Activated CD4-positive, alpha-beta T cell treated with anti-CD3 and anti-CD28 coated beads, Interleukin-2, amount 50 U/mL, for 4 hours (primary cell): ENCODE measurements at places on chromosomes 6 and 20.
A peak's percentile ranks its signal among the peaks of the same experiment; 100 is the strongest.

- no peak for DNase-seq
Observed at GRCh38 chr6:11628562-11628961, 91.0 kb downstream of the TMEM170B start.

DNA sequence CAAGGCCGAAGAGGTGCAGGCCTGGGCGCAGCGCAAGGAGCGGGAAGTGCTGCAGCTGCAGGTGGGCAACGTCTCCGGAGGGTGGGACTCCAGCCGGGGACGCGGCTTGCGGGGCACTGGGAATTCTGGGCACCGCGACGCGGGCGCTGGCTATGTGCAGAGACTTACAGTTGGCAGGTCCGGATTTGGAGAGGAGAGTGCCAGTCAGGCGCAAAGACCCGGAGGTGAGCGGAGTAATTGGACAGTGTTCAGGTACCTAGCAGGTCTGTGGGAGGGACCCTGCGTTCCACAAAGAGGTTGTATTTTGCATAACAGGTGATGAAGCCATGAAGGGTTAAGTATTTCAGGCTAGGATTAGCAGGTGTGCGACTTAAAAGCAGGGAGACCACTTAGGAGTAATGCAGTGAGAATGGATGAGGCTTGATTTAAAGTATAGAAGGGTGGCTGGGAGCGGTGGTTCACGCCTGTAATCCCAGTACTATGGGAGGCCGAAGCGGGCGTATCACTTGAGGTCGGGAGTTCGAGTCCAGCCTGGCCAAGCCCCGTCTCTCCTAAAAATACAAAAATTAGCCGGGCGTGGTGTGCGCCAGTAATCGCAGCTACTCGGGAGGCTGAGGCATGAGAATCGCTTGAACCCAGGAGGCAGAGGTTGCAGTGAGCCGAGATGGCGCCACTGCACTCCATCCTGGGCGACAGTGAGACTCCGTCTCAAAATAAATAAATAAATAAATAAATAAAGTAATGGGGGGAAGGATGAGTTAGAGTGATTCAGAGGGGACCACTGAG, 1.0 kb downstream of the MRPS26 start:
- no peak for DNase-seq

GRCh38 chr6:36350681-36351571, 14.2 kb upstream of the BNIP5 start:
- DNase-seq: no peak

DNA sequence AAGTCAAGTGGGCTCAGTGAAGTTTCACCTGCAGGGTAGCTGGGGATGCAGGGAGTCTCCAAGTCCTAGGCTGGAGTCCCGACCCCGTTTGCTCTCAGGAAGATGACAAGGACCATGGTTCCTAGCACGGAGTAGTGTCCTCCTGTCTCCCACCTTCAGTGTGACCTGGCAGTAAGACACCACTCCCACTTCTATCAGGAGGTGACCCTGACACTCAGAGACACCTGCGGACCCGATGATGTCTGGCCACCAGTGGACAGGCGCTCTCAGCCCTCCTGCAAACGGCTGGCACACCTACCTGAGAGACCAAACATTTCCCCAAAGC, 1.1 kb downstream of the SOD2 start:
- DNase-seq: no peak

DNA sequence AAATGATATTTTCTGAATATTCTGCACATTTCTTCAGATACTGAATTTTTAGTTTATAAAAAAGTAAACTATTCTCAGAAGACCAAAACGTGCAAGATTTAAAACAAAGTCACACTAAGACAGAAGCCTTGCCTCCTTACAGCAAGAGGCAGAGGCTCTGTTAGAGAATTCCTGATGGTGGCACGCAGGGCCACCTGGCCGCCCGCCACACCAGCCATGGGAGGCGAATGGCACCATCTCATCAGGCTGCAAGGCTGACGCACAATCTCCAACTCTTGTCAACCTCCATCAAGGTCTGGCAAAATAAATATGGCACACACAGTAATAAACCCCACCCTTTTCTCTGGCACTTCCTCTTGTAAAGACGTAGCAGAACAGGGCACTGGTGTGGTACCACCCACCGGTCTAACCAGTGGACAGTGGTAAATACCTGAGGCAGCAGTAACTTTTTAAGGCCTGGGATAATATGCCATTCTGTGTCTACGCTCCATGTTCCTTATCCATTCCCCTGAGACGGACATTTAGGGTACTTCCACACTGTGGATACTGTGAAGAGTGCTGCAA, 111.4 kb downstream of the WDR27 start:
- no peak for DNase-seq

DNA sequence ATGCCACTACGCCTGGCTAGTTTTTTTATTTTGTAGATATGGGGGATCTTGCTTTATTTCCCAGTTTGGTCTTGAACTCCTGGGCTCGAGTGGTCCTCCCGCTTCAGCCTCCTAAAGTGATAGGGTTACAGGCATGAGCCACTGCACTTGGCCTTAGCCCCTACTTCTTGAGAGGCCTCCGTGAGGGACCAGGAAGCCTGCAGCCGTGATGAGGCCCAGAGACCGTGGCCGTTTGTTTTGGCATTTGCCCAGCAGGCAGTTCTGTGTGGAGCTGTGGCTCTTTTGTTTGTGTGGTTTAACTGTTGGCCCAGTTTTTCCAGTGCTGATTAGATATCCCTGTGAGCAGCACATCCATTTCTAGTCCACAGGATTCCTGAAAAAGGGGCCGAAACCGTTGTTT, 39.8 kb downstream of the SRSF3 start:
- no peak for DNase-seq

DNA sequence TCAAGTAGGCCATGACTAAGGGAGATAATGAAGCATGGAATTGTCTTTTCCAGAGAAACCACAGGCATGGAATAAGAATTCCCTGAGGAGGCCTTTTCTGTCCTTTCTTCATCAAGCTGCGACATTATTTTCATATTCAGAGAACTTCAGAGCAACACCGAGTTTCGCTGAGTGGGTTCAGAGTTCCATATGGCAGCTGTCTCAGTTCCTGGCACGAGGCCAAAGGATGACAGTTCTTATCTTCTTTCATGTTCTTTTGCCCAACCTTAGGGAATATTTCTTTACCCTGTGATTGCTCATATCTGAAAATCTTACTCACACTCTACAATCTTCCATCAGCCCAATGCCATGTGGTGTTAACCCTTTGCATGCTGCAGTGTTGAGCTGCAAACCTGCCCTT, 135.3 kb upstream of the BMP2 start:
- DNase-seq: no peak

DNA sequence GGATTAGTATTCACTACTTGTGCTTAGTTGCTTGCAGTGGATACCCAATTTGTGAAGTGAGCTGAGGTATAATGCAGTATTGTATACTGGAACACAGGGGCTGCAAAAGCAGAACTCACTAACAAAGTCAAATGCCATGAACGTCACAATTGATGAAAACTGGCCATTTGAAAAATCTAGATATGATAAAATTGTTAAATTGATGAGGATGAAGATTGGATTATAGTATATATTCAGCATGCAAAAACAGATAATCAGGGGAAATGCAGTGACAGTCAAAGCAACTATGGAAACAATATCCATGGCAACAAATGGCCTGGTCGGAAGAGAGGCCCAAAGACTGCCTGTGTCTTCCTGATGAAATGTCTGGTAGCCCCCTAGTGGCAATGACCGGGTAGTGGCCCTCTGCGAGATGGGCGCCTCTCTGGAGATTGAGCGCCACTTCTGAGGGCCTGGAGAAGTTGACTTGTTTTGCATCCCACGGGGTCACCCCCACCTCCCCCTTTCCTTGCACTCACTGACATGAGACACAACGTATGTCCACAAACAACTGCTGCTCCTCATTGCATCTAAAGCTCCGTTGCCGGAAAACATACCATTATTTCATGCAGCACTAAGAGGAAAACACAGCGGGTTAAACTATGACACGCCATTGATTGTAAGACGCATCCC, 43.6 kb downstream of the C6orf15 start:
- DNase-seq: peak; percentile 68

DNA sequence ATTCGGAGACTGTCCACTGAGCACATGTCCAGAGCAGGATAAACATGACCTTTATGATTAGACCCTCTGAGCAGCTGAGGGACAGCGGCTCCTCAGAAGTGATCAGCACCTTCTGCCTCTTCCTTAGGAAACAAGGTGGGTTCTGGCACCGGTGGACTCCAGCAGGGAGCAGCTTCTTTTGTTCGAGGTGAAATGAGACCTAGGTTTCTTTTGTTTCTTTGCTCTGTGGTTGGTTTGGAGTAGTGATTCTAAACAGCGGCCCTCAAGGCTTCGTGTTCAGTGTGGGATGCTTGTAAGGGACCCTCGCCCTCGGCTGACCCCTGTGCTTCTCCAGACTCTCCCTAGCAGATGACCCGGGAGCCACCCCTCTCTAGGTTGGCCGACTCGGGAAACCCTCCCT, 14.6 kb upstream of the FRMD1 start:
- no peak for DNase-seq

- DNase-seq: no peak
Observed at GRCh38 chr6:20236909-20237600, 24.8 kb upstream of the MBOAT1 start.

DNA sequence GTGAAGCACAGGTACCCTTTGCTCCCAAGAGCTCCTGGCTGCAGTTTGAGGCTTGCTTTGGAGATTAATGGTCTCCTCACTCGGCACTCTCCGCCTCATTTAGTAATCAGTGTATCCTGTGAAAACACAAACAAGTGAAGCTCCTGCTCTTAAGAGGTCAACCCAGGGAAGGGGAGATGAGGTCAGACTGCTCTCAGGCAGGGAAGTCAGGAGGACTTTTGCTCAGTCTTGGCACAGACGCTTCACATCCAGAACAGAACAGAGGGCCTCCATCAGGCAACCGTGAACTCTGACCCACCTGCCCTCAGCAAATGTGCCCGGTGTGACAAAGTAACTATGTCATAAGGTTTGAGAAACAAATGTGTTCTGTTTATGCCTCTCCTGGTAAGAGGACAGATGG, 428.8 kb upstream of the JARID2 start:
- no peak for DNase-seq

DNA sequence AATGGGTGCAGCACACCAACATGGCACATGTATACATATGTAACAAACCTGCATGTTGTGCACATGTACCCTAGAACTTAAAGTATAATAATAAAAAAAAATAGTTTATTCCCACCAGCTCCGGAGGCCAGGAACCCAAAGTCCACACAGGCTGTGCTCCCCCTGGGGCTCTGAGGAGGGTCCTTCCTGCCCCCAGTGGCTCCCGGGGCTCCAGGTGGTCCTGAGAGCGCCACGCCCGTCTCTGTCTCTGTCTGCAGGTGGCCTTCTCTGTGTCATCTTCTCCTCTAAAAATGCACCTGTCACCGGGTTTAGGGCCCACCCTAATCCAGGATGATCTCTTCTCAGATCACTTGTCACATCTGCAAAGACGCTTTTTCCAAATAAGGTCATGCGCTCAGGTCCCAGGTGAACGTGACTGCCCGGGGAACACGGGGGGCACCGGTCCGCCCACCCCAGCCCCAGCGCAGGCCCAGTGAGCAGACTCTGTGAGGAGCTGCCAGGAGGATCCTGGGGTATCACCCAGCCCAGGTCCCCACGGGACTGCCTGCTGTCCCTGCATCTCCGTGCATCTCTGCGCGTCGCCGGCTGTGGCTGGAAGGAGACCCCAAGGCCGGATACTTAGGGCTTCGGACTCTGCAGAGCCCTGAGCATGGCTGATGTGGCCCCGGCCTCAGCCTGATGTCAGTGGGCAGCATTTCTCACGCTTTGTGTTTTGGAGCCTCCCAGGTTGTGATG, 11.8 kb downstream of the SLCO4A1 start:
- no peak for DNase-seq

GRCh38 chr20:25125636-25126035, 43.7 kb upstream of the VSX1 start:
- DNase-seq: no peak

DNA sequence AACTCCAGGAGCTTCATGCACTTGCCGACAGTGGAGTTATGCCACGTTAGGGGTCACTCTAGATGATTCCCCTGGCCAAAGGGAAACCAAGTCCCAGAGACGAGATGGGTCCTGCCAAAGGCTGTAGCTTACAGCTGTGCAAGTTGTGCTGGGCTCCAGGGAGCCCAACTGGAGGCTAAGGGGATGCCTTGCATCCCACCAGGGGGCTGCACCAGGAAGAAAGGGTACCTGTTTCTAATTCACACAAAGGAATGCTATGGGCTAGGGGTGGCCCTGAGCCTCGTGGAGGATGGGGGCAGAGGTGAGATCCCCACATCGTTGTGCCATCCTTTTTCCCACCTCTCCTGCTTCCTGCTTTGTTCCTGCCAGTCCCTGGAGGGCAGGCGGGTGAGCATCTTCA, 23.7 kb upstream of the SCRT2 start:
- no peak for DNase-seq

- no peak for DNase-seq
Observed at GRCh38 chr20:17666481-17666880, 15.6 kb downstream of the RRBP1 start.

- DNase-seq: no peak
Observed at GRCh38 chr20:9807136-9807535, 31.7 kb downstream of the PAK5 start.

DNA sequence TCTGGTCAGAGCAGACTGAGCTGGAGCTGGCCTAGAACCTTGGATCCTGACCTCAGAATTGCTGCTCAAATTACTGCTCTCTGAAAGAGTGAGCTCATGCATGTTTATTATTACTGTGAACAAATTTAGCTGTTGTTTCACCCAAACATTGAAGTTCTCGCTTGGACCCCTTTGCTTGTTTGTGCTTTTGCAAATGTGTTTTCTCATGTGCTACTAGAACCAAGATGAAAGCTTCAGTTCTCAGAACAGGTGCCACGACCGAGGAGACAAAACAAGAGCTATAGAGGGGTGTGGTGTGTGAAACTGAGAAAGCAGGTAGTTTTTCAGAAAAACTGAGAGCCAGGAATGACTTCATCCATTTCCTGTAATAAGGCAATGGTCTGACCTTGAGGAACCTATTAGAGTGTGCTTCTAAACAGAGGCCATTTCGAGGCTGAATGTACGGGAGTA, 50.0 kb upstream of the ESR1 start:
- DNase-seq: no peak

- no peak for DNase-seq
Observed at GRCh38 chr6:21123507-21124436, 469.8 kb upstream of the SOX4 start.

GRCh38 chr20:20404633-20405032, 36.7 kb downstream of the INSM1 start:
- no peak for DNase-seq

GRCh38 chr6:84028350-84028749, 5.2 kb upstream of the MRAP2 start:
- DNase-seq: no peak
